ENCODE measurements at places on chromosomes 1 and 21. TPM values are rescaled to one million over a fixed set of nuclear protein-coding genes. Genes with fewer than 3 reads are reported as not detected.

Gene PDE9A
- 26.5 TPM for total RNA-seq

DNA sequence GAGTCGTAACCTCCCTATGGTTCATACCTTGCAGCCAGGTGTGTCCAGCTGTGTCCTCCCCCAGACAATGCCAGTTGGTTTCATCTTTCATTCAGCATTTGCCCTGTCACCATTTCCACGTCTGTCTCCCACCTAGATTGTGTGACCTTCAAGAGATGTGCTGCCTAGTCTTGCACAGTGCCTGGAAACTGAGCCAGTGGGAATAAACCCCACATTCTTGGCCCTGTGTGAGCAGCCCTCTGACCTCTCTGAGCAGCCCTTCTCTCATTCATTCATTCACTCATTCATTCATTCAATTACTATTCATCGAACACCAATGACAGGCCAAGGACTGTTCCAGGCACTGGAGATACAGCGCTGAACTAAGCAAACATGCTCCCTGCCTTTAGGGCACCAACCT lies 115.7 kb downstream of the GRIK3 start:
- DNase-seq, result no peak

- DNase-seq, result no peak
Measured at GRCh38 chr1:214050513-214051401, 63.0 kb downstream of the PROX1 start.

DNA sequence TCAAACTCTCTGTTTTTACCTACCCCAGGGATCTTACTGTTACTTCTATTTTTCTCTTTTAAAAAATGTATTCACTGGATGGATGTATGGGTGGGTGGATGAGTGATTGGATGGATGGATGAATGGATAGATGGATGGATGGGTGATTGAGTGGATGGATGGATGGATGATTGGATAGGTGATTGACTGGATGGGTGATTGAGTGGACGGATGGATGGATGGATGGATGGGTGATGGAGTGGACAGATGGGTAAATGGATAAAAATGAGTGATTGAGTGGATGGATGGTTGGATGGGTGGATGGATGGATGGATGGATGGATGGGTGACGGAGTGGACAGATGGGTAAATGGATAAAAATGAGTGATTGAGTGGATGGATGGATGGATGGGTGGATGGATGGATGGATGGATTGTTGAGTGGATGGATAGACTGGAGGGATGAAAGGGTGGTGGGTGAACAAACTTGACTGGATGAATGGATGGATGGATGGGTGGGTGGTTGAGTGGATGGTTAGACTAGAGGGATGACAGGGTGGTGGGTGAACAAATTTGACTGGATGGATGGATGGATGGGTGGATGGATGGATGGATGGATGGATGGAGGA lies 118.0 kb upstream of the ZBTB40 start:
- no peak for DNase-seq

GRCh38 chr1:115091572-115091971 lies 2.3 kb upstream of the TSPAN2 start:
- DNase-seq, result no peak

GRCh38 chr1:175154629-175155472 lies 37.7 kb downstream of the KIAA0040 start:
- peak; percentile 42 for DNase-seq

GRCh38 chr1:227280836-227281235 lies 37.5 kb downstream of the CDC42BPA start:
- no peak for DNase-seq

All from mesothelial cell of epicardium (in vitro differentiated cells).